ENCODE measurements at places on chromosomes 12 and 14.

DNA sequence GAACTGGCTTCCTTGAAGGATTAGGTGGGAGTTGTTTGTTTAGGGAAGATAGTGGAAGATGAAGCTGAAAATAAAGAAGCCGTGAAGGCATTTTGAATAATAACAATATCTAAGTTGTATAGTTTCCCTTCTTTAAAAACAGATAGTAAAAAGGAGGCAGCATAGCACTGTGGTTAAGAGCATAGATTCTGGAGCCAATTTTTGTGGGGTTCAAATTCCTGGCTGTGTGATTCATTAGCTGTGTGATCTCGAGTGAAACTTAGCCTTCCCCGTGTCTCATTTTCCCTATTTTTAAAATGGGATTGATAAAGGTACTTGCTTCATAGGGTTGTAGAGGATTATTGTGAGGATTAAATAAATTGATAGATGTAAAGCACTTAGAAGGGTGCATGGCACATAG lies 104.5 kb downstream of the MYRFL start:
- DNase-seq = no peak

DNA sequence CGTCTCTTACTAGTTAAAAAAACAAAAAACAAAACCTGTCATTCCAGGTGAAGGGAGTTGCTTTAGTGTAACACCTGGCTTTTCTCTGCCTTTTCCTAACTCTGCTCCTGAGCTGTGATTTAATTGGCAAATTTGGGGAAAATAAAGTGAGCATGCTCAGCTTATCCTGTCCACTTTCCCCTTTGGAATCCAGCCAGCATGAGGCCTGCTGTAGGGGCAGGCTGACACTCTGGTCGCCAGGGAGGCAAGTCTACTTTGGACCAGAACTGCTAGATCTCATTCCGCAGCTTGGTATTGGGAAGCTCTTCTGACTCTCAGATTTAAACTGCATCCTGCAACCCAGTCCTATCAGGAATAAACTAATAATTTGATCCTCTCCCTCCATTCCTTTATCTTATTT lies 30.1 kb downstream of the CDKN1B start:
- no peak for DNase-seq

DNA sequence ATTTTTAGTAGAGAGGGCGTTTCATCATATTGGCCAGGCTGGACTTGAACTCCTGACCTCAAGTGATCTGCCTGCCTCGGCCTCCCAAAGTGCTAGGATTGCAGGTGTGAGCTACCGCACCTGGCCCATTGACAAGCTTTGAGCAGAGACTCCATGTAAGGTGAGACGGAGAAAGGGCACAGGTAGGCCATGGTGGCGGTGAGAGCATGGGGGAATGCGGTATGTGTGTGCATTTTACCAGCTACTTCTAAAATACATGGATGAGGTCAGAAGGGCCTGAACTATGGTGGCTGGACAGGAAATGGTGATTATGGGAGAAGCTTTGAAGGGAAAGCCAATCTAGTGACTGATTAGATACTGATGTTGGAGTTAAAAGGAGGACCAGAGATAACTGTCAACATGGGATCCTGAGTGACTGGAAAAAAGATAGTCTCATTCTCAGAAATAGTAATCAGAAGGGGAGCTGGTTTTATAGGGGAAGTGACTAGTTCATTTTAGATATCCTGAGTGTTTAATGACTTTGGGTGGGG lies 21.9 kb upstream of the PTPRB start:
- DNase-seq = no peak

- DNase-seq = no peak
Measured at GRCh38 chr14:37118673-37119366, 53.6 kb downstream of the SLC25A21 start.

DNA sequence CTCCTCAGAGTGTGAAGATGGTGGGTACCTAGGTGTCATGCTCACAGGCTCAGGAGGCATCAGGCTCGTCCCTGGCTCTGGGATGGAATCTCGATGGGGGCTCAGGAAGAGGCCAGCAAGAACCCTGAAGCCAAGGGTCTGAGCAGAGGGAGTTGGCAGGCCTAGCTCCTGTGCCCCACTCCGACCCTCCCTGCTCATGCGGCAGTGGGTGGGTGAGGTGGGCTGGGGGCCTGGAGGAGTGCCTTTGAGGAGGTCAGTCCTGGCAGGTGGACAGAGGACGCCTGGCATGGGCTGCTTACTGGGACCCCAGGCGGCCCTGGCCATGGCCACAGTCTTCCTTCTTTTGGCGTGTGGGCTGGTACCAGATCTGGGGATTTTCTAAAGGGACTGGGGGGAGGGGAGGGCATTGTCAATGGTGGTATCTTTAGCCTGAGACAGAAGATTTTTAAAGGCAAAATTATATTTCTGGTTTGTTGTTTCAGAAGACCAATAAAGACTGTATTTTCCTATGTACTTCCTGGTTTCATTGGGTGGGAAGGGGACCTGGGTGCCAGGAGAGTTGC lies 16.0 kb downstream of the LRTM2 start:
- DNase-seq = no peak

DNA sequence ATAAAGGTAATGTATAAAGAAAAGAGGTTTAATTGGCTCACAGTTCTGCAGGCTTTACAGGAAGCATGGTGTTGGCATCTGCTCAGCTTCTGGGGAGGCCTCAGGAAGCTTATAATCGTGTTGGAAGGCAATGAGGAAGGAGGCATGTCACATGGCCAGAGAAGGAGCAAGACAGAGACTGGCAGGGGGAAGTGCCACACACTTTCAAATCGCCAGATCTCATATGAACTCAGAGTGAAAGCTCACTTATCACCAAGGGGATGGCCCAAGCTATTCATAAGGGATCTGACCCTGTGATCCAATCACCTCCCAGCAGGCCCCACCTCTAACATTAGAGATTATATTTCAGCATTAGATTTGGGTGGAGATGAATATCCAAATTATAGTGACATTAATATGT lies 26.3 kb downstream of the LDHB start:
- no peak for DNase-seq
